ENCODE measurements at places on chromosomes 4 and X. TPM values are rescaled to one million over a fixed set of nuclear protein-coding genes. Genes with fewer than 3 reads are reported as not detected.

Gene RS1
- not detected for total RNA-seq

Gene SULT1B1
- total RNA-seq, result not detected

Gene MAGEC2
- total RNA-seq, result not detected

Gene GAGE12F
- total RNA-seq, result not detected

Gene ZNF157
- total RNA-seq, result 0.09 TPM

Gene F8A1
- total RNA-seq, result 20.5 TPM

Gene CT45A10
- not detected for total RNA-seq

Gene TMSB15B
- not detected for total RNA-seq

Gene SATL1
- not detected for total RNA-seq

Gene MTNR1A
- total RNA-seq, result not detected

Gene CXCL13
- not detected for total RNA-seq

Gene PDLIM3
- total RNA-seq, result 7,224 TPM

Gene DOCK11
- 5.7 TPM for total RNA-seq

Gene SPANXN3
- 1.7 TPM for total RNA-seq

Gene DNAAF6
- total RNA-seq, result not detected

Gene AVPR2
- 1.5 TPM for total RNA-seq

Gene UGT2B17
- total RNA-seq, result not detected

Gene VSIG4
- 39.1 TPM for total RNA-seq

Gene DUX4
- not detected for total RNA-seq

Gene STS
- total RNA-seq, result 6.5 TPM

Gene DCAF8L2
- not detected for total RNA-seq

Gene HS6ST2
- total RNA-seq, result not detected

Gene COX7B2
- not detected for total RNA-seq

Gene PDZD4
- 2.2 TPM for total RNA-seq

Gene EPGN
- total RNA-seq, result not detected

Gene MUC7
- total RNA-seq, result not detected

Gene RPA4
- total RNA-seq, result not detected

All from gastrocnemius medialis (tissue), 4 donors.